Activated T-cell treated with anti-CD3 and anti-CD28 coated beads for 48 hours (primary cell): ENCODE measurements at places on chromosomes 3 and 15.

- DNase-seq: no peak
These were observed 76.7 kb upstream of the FAM3D start for GRCh38 chr3:58743296-58743695.

DNA sequence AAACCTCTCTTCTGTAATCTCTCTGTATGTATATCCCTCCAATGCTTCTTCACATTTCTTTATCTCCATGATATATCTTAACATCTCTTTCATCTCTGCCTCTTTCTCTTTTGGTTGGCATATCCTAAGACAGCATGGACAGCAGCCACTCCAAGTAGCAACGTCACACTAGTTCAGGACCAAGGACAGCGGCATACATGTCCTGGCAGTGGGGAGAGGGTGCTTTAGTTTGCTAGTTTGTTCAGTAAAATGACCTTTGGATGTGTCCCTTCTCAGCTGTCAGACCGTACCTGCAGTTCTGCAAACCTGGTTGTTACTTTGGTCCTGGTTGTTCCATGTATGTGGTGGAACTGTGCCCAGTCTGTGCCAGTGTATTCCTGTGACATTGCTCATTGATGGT is 225.6 kb upstream of the ROPN1 start:
- DNase-seq: peak; percentile 1

DNA sequence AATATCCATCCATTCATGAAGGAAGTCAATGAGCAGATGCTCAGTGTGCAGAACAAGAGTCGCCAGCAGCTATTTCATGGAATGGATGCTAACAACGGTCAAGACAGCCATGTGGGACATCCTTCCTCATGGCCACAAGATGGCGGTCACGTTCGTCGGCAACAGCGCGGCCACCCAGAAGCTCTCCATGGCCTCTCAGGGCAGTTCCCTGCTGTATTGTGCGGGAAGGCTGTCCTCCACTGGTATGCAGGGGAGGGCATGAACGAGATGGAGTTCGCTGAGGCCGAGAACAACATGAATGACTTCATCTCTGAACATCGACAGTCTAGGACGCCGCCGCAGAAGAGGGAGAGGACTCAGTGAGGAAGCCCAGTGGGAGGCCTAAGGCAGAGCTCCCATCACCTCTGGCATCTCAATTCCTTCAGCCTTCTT is 208.3 kb downstream of the TJP1 start:
- no peak for DNase-seq

DNA sequence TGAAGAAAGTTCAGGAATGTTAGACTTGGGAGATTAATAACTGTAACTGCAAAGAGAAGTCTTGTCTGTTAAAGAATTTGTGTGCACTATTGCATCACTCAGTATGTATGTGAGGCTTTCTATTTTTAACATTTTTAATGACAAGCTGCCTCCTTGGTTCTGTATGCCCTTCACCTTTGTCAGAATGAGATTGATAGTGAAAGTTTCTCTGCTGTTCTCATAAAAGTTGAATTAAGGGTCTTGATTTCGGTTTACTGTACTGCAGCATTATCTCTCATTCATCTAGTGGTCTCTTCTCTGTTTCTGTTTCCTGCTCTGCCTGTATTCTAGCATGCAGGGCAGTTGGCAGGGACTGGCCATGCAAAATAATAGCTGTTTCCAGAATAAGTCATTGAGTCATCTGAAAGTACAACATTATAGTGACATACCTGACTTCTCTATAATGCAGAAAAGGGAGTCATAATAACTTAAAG is 454.9 kb downstream of the IL5RA start:
- DNase-seq: no peak

DNA sequence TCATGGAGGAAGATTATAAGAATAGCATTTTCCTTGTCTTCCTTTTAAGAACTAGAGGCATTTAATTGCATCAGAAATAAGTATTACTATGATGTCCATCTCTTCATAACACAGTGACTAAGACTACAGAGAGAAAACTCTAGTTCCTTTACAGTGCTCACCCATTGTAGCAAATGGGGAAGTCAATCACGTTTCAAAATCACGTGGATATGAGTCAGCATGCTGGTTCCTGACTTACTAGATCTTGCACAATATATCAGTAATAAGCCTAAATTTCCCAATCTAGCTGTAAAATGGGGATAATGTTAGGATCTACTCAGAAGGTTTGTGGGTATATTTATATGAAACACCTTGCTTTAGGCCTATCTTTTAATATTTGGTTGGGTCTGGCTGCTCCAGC is 254.8 kb upstream of the EOMES start:
- DNase-seq: no peak

- no peak for DNase-seq
These were observed 13.9 kb downstream of the CRYBG3 start for GRCh38 chr3:97835761-97836160.

DNA sequence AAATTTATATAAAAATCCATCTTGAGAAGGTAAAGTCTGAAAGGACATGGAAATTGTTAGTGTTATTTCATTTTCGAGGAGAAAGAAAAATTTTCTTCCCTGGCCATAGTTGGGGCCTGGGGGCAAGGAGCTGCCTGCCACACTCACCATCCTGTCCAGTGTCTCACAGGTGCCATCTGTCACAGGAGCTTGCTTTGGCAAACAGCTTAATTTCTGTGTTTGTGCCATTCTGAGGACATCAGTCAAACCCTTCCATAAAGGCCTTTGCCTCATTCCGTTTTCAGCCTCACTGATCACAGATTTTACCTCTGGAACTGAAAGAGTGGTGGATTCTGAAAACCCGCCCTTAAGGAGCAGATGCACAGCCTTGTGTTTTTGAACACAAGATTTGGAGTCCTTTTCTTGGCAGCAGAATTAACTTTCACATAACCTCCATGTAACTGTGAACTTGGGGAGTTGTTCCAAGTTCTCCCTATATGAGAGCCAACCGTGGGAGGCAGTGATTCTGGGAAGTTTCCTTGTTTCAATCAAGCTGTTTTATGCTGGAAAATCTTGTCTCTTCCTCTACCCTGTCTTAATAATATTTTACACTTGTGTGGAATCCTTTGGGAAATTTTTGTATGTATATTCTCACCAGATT is 254.7 kb downstream of the CACNA2D3 start:
- DNase-seq: no peak

DNA sequence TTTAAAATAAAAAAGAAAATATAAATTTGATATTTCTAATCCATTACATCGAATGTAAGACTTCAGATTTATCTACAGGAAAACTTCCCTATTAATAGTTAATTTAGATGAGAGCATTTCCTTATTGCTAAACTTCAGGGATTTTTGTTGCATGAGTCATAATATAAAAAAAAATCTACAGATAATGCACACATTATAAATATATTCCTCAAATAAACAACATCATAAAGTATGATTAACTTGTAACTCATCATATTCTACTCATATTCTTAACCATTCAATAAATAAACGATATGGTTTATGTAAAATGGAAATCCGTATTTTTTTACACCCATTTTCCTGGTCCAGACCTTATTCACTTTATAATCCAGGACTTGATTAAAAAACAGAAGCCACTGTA is 477.0 kb downstream of the EPHA3 start:
- no peak for DNase-seq

- DNase-seq: no peak
These were observed 16.6 kb upstream of the IREB2 start for GRCh38 chr15:78421238-78421965.

DNA sequence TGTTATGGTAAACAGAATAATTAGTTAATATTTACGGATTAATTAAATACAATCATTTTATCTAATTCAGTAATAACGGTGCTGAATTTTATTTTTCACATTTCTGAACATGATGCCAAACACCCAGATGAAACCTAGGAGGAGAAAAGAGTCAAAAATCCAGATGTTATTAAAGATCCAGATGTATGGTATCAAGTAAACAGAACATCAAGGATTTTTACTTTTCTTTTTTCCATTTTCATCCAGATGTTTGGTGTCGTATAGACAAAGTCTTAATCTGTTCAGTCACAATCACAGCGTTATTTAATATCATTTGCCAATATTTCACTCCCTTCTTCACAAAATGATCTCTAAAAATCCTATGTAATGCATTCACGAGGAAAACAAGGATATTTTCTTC is 64.0 kb upstream of the NR2F2 start:
- no peak for DNase-seq

DNA sequence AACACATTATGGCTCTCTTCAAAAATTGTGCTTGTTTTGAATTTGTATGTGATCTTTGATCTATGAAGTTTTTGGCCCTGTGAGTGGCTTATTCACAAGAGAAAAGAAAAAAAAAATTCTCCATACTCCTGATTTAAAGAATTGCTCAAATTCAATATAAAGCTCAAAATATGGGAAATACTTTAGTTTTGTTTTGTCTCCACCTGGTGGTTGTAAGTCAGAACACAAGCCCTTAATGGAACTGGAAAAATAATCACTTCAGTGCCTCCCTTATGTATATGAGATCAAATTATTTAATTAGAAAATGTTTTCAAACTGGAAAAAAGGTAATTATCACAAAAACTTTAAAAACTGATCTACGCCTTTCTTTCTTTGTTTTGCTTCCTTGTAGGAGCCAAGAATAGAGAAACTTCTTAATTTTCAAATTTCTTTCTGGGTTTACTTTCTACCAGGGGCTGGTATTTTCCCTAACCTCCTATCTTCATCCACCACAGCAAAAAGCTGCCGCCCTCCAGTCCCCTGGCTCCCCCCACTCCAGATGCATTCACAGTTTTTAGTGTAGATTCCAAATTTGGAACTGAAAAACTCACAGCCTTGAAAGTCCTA is 50.6 kb downstream of the SERP1 start:
- no peak for DNase-seq

DNA sequence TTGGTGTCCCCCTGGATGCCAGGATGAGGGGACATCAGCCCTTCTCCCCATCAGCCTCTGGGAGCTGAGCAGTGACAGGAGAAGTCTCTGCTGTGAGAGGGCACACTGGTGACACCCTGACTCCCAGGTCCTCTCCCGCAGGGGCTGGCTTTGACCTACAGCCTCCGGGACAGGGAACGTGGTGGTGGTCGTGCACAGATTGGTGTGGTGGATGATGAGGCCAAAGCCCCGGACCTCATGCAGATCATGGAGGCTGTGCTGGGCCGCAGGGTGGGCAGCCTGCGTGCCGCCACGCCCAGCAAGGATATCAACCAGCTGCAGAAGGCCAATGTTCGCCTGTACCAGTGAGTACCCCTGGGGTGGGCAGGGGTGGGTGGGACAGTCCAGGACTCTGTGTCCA is 6.8 kb downstream of the VILL start:
- DNase-seq: no peak

GRCh38 chr3:31695280-31696008 is 162.7 kb downstream of the STT3B start:
- DNase-seq: no peak

DNA sequence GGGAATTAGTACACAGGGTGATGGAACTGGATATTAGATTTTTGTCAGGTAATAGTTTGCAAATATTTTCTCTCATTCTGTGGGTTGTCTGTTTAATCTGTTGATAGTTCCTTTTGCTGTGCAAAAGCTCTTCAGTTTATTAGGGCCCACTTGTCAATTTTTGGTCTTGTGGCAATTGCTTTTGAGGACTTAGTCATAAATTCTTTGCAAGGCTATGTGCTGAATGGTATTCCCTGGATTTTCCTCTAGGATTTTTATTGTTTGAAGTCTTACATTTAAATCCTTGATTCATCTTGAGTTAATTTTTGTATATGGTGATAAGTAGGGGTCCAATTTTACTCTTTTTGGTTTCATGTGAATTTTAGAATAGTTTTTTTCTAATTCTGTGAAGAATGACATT is 111.3 kb downstream of the ARRDC4 start:
- DNase-seq: no peak

DNA sequence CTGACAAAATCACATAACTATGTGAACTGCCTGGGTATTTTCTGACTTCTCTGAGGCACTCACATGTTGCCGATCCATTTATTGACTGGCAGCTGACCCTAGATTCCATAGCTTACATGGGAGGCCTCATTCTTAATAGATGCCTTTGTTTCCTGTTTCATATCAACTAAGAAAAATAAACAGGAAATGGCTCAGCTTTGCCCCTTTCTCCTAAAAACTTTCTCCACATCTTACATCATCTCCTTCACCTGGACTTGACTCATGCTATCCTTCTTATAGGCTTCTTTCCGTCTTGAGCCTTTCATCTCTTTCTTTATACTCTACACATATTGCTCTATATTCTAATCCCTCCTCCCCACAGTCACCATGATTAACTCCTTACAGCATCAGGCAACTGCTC is 38.0 kb downstream of the TXNRD3 start:
- no peak for DNase-seq

DNA sequence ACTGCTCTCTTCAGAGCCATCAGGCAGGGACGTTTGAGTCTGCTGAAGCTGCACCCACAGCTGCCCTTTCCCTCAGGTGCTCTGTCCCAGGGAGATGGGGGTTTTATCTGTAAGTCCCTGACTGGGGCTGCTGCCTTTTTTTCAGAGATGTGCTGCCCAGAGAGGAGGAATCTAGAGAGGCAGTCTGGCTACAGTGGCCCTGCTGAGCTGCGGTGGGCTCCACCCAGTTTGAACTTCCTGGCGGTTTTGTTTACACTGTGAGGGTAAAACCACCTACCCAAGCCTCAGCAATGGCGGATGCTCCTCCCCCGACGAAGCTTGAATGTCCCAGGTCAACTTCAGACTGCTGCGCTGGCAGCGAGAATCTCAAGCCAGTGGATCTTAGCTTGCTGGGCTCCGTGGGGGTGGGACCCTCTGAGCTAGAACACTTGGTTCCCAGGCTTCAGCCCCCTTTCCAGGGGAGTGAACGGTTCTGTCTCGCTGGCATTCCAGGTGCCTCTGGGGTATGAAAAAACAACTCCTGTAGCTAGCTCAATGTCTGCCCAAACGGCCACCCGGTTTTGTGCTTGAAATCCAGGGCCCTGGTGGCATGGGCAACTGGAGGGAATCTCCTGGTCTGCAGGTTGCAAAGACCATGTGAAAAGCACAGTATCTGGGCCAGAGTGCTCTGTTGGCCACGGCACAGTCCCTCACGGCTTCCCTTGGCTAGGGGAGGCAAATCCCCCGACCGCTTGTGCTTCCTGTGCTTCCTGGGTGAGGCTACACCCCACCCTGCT is 21.1 kb upstream of the ST6GAL1 start:
- DNase-seq: peak; percentile 53

GRCh38 chr3:45972534-45973402 is 22.9 kb downstream of the FYCO1 start:
- DNase-seq: no peak

DNA sequence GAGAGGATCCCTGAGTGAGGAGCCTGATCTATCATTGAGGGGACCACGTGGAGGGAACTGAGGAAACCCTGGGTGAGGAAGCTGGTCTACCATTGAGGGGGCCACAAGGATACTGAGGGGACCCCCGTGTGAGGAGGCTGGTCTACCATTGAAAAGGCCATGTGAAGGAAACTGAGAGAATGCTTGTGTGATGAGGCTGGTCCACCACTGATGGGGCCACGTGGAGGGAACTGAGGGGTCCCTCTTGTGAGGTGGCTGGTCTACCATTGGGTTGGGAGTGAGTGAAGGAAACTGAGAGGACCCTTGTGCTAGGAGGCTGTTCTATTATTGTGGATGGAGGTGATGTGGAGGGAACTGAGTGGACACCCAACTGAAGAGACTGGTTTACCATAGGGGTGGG is 161.3 kb downstream of the FBLN2 start:
- DNase-seq: no peak

- DNase-seq: no peak
These were observed 97.2 kb upstream of the CCNL1 start for GRCh38 chr3:157257101-157257500.

- DNase-seq: no peak
These were observed 8.7 kb downstream of the PXYLP1 start for GRCh38 chr3:141240286-141240685.
